ENCODE measurements at places on chromosomes 3 and 15.

DNA sequence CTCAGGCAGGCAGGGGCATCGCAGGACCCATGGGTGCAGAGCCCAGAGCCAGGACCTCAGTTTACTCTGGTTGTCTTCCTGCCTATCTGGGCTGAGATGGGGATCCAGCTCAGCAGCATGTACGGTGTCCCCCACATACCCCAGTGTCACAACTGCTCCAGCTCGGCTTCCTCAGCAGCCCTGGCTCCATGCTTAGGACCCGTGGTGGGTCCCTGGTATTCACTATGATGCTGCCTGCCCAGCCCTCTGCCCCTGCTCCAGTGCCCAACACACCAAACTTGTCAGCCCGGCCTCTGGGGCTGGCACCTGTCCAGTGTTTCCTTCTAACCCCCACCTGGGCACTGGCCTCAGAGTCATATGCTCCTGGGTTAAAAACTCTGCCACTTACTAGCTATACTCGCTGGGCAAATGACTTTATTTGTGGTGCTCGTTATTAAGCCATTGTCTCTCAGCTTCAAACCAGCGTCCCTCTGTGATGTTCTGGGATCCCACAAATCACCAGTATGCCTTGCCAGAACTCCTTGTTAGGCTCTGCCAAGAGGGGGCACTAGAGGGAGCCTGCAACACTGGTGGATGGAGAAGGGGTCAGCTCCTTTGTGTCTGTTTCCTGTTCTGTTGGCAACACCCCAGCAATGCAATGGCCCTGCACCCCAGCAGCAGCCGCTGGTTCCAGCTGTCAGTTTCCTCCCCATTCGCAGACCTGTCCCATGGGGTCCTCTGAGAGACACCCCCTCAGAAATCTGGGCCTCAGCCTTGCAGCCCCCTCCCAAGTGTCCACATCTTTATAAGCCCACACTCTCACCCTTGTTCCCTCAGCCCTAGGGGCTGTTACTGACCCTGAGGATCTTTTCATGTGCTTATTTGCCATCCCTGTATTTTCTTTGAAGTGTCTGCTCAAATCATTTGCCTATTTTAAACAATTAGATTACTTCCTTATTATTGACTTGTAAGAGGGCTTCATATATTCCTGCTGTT is 24.1 kb upstream of the MRPS22 start:
- DNase-seq: peak; percentile 45

DNA sequence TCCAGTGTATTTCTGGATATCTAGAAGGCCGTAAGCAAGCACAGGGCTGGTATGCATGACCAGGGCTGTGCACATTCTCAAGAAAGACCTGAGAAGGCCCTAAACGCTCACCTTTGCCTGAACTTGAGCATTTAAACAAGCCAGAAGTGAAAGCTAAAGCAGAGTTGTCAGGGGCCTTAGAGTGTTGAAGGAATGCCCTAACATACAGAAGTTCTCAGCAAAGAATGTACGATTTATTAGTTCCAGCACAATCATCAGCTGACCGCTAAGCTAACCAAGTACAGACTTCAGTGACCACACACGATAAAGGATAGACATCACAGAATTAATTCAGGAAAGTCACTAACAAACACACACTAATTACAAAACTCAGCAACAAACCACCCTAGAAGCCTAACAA is 8.7 kb downstream of the HLTF start:
- no peak for DNase-seq

- DNase-seq: no peak
Observed at GRCh38 chr15:60779718-60780503, 301.0 kb upstream of the ICE2 start.

DNA sequence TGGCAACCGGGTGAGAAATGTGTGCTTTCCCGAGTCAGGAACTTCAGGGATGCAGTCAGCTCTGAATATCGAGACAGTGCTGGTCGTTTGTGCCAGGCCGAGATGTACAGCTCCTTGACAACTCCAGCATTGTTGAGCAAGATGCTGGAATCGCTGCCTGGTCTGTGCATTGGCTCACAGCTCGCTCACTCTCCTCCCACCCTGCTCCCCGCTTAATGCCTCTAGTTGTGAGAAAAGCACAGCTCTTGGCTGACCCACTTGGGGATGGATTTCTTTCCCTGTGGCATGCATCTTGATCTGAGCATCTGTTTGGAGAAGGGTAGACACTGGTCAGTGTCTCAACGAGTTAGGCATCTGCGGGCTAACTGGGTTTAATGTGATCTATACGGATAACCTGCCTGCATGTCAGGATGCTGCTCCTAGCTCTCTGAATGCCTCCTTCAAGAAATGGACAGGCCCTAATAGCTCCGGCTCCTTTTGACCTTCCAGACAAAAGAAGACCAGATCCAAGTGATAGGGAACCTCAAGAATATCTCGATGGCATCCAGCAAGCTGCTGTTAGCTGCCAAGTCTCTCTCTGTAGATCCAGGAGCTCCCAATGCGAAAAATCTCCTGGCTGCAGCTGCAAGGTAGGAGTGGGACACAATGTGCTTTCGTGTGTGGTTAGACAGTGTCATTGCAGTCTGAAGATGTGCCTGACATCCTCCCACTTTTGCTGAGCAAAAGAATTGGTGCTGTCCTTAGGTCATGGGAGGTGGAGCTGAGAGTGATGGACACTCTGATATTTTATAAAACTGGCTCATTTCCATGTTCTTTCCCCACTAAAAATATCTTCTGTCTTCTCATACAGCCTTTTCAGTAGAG is 302.2 kb upstream of the TPM1 start:
- no peak for DNase-seq

DNA sequence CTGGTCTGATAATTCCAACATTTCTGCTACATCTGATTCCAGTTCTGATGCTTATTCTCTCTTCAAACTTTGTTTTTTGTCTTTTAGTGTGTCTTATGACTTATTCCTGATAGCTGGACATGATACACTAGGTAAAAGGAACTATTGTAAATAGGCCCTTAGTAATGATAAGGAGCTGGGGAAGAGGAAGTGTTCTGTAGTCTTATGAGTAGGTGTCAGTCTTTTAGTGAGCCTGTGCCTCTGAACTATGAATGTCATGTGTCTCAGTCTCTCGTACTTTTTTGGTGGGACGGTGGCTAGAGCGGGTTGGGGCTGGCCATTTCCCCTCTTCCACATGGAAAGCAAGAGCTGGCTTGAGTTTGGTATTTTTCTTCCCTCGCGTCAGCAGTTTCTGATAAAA is 41.2 kb downstream of the PCCB start:
- DNase-seq: no peak

Measured in A673 (cell line).